LHCN-M2 (cell line): ENCODE measurements at places on chromosomes 13 and 19. TPM values are rescaled to one million over a fixed set of nuclear protein-coding genes. Genes with fewer than 3 reads are reported as not detected.
A peak's percentile ranks its signal among the peaks of the same experiment; 100 is the strongest.

GRCh38 chr19:48362716-48363499 lies 832 bp downstream of the TMEM143 start:
- peak; percentile 94 for DNase-seq

- no peak for DNase-seq
Measured at GRCh38 chr19:10114651-10115391, 3.3 kb downstream of the P2RY11 start.

UBXN6 gene
- total RNA-seq, result 71.9 and 85.3 TPM in 2 replicates

DNA sequence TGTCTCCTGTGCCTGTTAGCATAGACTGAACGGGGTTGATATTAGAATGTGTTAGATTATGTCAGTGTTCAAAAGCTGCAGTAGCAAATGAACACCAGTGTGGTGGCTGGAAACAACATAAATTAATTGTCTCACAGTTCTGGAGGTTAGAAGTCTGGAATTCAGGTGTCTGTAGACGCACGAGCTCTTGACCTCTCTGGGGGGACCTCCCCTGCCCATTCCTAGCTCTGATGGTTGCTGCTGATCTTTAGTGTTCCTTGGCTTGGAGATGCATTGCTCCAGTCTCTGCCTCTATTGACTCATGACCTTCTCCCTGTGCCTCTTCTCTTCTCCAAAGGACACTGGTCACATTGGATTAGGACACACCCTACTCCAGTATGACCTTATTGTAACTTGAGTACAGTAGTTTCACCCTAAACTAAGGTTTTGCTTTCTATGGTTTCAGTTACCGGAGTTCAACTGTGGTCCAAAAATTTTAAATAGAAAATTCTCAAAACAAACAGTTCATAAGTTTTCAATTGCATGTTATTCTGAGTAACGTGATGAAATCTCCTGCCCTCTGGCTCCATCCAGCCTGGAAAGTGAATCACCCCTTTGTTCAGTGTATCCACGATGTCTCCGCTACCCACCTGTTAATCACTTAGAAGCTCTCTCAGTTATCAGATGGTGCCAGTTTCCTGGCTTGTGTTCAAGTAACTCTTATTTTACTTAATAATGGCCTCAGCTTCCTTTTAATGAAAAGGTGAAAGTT lies 273.2 kb downstream of the MYO16 start:
- DNase-seq, result no peak

- no peak for DNase-seq
Measured at GRCh38 chr19:33902802-33903488, 106.3 kb downstream of the KCTD15 start.

ARHGEF1 gene
- 58.2 and 68.2 TPM in 2 replicates for total RNA-seq

GPR18 gene
- total RNA-seq, result not detected in 2 replicates

PROZ gene
- total RNA-seq, result not detected in 2 replicates

DNA sequence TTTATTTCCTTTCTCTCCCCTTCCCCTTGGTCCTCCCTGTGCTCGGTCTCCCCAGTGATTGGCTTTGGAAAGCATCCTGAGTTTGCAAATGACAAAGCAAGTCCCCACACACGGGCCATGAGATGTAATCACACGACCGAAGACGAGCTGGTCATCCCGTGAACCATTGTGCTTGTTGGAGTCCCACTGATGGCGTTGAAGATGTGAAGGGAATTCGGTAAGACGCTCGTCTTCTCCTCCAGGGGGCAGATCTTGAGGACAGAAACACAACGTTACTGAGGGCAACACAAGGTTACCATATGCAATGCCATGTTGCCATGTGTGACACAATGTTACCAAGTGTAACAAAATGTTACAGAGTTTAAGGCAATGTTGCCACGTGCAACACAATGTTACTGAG lies 42.0 kb upstream of the SLC15A1 start:
- DNase-seq, result no peak

NRTN gene
- not detected in 2 replicates for total RNA-seq

NCR1 gene
- not detected in 2 replicates for total RNA-seq

DNA sequence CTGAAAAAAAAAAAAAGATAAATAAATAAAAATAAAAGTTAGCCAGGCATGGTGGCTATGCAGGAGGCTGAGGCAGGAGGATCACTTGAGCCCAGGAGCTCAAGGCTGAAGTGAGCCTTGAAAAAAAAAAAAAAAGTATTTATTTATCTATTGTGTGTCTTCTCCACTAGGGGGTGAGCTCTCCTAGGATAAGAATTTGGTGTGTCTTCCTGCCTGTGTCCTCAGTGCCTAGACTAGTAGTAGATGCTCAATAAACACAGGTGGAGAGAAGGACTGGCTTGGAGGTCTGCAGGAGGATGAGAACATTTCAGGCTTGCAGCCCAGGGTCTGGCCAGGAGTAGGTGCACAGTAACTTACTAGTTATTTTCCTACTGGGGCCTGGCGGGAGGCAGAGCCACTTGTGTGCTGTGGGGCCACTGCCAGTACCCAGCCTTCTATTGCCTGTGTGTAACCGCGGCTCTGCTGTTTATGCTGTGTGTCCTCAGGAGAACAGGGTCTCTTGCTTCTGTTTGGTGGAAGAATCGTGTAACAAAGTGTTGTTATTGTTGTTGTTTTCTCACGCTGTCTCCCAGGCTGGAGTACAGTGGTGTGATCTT lies 5.4 kb downstream of the LMTK3 start:
- peak; percentile 54 for DNase-seq
